ENCODE measurements at places on chromosomes 3 and 15. TPM values are rescaled to one million over a fixed set of nuclear protein-coding genes. Genes with fewer than 3 reads are reported as not detected.
A peak's percentile ranks its signal among the peaks of the same experiment; 100 is the strongest.

- DNase-seq: no peak
These were observed 567.3 kb downstream of the GRM7 start for GRCh38 chr3:7428206-7428718.

- no peak for DNase-seq
These were observed 125.4 kb downstream of the MEGF11 start for GRCh38 chr15:66128116-66128680.

DNA sequence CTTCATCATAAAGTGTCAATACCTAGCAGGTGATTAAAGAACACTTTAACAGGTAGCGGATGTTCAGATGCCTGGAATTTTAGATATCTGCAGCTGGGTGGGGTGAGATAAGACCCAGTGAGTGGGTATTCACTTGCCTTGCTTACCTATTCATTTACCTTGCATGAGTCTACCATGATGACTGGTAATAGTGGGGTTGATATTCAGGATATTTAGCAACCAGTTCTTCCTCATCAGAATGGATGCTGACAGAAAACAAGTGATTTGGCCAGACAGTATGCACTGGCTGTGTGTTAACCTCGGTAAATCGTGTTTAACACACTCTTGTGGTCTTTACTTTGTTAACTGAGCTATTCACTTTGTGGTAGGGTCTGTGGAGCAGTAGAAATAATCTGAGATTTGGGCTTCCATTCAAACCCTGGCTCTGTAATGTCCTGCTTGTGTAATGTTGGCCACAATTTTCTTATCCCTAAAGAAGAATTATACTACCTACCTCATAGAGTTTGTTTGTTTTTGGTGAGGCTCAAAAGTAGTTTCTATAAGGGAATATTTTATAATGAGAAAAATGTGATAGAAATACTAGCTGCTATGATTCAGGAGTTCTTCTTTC, 391.9 kb upstream of the TBL1XR1 start:
- DNase-seq: no peak

DNA sequence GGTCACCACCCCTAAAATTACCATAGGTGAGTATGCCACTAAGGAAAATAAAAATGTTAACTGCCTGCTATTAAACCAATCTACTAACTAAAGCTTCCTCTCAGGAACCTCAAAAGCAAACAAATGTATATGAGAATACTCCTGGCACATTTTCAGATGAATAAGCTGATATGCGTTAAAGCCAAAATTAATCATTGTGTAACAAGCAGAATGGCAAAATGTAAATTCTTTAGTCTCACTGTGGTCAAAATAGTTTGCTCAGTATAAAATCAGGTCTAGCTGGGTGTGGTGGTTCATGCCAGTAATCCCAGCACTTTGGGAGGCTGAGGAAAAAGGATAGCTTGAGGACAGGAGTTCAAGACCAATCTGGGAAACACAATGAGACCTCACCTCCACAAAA, 53.6 kb downstream of the SUMF1 start:
- no peak for DNase-seq

- peak; percentile 94 for DNase-seq
These were observed 316.7 kb upstream of the TBL1XR1 start for GRCh38 chr3:177513815-177514610.

DNA sequence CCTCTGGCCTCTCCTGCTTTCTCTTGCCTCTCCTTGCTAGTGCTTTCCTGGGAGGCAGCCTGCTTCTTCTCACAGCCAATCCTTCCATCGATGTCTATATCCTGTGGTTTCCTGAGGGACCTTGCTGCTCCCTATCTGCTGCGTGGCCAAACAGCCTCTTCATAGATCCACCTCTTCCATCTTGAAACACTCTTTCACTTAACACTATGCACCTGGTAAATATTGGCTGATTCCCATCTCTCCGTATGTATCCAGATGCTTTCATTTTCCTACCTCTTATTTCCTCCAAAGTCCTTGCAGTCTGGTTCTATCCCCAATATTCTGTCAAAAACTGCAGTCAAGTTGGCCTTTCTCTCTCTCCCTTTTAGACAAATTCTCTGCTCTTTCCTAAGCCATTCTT, 205.2 kb upstream of the CFAP20DC start:
- DNase-seq: peak; percentile 71

DNA sequence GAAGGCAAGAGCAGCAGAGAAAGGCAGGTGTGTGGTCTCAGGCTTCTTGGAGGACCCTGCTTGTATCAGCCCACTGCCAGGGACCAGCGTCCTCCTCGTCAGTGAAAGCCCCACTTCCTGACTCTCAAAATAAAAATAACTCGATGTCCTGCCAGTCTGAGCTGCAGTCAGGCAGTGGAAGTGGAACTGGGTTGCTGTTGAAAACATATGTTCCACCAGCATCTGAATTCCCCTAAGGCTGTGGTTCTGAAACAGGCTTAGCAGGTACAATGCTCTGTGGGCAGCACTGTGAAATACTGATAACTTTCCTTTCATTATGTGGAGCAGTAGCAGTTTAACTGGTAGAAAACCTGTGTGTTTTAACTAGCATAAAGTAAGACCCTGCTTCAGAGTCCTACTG, 121.6 kb upstream of the EIF1B start:
- DNase-seq: no peak

DNA sequence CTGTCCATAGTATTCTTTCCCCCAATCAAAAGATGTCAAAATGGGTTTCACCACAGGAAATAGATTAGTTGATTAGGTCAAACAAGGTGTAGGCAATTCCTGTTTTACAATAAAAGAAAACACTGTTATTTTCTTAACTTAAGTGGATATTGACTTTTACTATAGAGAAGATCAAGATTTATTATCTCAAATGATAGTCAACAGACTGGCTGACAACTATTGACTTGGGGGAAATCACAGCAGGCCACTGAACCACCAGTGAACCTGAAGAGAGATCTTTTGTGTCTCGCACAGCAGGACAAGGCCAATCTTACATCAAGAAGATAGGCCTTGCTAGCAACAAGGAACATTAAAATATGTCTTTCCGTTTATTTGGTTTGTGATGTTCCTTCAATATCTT, 1187.6 kb downstream of the SI start:
- DNase-seq: no peak

Gene SCAANT1
- total RNA-seq: not detected

Gene LINGO1
- 2.9 TPM for total RNA-seq

Gene HGD
- 2.5 TPM for total RNA-seq

Gene TADA3
- 40.8 TPM for total RNA-seq

Gene AGTR1
- total RNA-seq: 2.2 TPM

Data from tongue (tissue), 3 donors.